ENCODE measurements at places on chromosomes 3 and 15.

DNA sequence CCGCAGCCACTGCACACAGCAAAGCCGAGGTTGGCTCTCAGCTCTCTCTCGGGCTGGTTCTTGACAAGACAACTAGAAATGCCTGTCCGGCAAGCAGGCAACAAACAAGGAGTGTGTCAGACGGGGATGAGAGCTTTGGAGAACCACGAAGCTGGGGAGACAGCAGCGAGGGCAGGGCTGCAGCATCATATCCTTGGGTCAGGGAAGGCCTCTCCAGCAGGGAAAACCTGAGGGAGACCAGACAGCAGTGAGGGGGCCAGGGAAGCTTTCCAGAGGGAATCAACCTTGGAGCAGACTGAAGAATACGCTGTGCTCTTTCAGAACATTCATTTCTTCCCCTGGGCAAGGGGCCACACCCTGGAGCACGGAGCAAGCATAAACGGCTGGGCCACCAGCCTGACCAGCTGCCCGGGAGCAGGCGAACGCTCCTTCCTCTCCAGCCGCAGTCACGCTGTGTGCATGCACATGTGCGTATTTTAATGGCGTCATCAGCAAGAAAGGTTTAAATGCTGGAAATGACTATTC lies 58.7 kb downstream of the CHSY1 start:
- DNase-seq: no peak

- no peak for DNase-seq
Observed at GRCh38 chr15:91712286-91712685, 141.2 kb upstream of the SLCO3A1 start.

GRCh38 chr3:52229656-52230055 lies 4.2 kb upstream of the TLR9 start:
- DNase-seq: no peak

DNA sequence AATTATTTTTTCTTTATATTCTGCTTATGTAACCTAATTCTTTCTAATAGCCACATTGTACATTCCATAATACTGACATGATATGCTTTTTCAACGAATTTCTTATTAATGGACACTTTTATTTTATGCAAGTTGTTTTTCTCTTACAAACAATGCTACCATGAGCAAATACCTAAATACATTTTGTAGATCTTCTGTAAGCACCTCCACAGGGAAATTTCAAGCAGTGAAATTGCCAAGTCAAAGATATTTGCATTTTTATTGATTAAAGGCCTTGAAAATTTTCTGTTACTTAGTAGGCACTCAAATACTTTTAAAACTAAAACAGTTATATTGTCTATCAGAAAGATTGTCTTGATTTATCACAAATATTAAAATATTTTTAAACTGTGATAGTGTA lies 79.6 kb upstream of the C3orf49 start:
- no peak for DNase-seq

- DNase-seq: no peak
Observed at GRCh38 chr3:52481819-52482521, 13.2 kb upstream of the STAB1 start.

- no peak for DNase-seq
Observed at GRCh38 chr3:149330609-149331331, 2.7 kb downstream of the TM4SF18 start.

DNA sequence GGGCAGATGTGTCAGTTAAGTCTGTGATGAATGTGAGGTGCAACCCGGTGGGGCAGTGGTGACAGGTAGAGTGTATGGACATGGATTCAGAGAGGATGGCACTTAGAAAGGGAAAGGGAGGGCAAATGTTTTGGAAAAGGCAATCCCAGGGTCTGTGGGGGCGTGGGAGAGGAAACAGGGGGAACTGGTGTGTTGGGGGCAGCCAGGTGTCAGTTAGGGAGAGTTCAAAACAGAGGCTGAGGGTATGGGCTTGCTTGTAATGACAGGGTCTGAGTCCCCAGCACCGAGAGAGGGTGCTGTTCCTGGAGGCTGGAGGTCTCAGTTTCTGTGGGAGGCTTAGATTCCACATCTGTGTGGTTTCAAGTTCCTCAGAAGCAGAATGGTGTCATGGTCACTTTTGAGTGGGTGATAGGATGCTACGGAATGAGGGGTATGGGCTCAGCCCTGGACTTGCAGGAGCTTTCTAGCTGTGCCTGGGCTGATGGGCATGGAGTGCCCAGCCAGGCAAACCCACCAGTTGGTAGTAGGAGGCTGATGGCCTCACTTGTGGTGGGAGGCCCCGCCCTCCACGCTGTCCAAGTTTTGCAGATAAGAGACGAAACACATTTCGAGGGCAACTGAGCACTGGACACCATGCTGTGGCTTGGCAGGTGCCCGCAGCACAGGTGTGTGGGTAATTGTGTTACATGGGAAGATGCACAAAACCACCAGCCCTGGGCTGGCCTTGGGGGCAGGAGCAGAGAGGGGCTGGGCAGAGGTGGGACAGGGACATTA lies 209.4 kb downstream of the RPLP1 start:
- DNase-seq: no peak

DNA sequence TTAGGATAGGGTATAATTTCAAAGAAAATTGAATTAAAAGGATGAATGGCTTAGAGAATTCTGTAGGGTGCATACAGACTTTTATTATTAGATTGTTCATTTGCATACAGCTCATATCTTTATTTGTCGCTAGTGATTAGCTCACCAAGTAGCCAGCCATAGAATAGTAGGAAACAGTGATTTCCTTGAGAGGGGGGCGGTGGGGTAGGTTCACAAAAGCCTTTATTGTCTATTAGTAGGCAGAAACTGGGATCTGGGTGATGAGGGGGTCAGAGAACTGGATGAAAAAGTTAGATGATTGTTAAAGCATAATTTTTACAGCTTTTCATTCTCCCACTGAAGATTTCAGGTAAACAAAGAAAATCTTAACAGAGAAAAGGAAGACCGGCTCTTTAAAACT lies 77.6 kb upstream of the RAP2B start:
- no peak for DNase-seq

DNA sequence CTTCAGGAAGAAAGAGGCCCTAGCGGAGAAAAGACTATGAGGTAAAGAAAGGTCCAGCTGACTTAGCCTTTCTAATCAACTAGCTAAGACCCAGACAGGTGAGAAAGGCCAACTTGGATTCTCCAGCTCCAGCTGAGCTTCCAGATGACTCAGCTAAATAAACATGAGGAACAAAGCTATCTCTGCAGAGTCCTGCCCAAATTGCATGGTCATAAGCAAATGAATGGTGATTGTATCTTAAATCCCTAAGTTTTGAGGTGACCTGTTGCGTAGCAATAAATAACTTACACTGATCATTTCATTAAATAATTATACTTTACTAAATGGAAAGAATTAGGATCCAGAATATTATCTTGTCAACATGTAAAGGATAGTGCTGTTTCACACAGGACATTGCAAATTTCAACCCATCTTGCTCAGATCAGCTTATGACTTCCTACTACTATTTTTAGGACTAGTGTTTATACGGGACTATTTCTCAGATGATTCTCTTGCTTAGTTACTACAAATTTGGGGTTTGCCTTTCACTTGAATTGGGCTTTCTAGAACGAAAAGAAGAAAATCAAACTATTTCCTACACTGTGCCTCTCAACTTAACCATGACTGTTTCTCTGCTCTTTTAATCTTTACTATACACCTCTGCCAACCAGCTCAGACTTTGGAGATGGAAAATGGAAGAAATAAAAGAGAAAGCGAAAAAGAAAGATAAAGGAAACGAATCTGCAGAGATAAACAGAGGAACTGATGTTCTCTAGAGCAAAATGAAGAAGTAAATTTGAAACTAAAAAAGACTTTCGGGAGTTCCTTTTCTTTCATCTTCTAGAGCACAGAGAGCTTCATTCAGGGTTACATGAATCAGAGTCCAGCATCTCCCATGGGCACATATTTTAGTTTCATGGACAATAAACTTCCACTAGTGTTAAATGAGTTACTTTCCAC lies 6.6 kb upstream of the ADGRG7 start:
- DNase-seq: peak; percentile 17

GRCh38 chr3:3101660-3102458 lies 8.3 kb downstream of the IL5RA start:
- no peak for DNase-seq

DNA sequence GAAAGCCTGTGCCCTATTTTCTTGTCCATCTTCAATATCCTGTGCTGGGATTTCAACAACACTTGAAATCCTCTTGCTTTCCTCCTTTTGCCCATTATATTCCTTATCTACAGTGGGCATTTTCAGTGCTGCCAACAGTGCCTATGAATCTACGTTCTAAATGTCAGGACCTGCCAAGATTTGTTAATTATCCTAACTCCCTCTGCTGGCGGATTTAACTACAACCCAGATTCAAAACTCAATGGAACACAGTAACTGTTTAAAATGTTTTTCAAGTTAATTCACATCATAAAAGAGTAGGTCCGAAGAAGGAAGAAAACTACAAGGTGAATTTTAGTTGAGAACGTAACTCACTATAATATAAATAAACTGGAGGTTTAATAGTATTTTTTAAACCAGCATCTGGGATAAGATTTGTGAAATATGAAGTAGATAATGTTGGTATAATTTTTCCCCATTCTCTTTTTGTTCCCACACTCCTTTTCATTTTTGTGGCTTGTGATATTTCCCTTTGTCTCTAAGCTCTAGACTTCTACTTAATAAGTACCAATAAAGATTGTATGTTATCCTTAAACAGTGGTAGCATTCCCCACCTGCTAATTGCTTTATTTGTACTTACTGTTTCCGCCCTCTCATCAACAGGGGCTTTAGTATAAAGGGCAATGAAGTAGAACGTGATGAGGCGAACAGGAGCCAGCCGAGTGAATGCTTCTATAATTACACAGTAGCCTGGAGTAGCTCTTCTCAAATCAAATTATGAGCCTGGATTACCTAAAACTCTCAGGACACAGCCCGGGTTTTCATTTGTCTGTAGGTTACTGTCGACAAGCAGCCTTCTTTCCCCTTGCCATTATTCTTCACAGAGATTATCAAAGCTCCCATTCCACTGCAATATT lies 302.5 kb upstream of the ATP11B start:
- DNase-seq: no peak

GRCh38 chr3:40770061-40770460 lies 245.3 kb downstream of the ZNF621 start:
- DNase-seq: no peak

GRCh38 chr3:68876112-68876713 lies 56.1 kb downstream of the TAFA4 start:
- peak; percentile 45 for DNase-seq
